HL-60 (cell line): ENCODE measurements at places on chromosomes 3 and 15.

- no peak for DNase-seq
Measured at GRCh38 chr3:14403619-14404155, 1.3 kb downstream of the SLC6A6 start.

DNA sequence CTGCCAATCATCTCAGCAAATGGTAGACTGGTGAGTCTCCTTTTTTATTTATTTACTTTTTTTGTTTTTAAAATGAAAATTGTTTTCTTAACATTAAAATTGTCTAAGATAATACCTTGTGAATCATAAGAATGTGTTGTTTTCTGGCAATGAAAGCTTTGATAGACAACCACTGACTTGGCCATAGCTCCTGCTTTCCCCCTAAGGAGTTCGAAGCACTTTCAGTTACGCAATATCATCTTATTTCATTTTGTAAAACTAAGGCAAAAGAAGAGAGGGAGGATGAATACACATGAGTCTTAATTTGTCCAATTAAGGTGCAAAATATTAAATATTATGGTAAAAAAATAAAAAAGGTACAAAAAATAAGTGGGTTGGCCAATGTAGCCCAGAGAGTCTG lies 74.8 kb upstream of the PLCL2 start:
- no peak for DNase-seq

DNA sequence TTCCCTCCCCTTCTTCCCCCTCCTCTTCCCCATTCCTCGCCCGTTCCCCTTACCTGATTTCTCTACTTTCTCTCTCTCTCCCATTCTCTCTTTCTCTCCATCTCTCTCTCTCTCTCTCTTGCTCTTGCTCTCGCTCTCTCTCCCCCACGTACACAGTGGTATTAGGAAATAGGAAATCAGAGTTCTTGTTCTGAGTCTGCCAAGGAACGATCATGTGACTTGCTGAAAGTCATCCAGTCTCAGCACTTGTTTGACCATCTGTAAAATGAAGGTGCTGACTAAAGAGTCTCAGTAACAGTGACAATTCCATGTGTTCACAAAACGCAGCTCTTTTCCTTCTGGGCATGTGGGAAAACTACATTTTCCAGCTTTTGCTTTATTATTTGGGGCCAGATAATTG lies 445.0 kb upstream of the TGFBR2 start:
- peak; percentile 3 for DNase-seq

DNA sequence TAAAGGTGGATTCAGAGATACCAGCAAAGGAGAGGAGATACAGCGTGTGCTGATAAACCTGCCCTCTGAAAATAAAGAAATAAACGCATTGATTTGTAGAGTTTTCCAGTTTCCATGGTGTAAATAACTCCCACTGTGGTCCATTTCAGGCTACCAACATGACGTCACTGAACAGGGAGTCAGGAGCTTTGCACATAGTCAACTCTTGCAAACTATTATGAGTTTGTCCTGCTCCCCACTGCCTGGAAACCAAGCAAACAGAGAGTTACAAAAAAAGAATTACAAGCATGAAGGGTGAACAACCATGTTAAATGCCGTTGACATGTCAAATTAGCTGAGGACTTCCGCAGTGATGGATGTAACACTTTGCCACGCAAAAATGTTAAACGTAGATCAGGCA lies 70.4 kb upstream of the GATA2 start:
- no peak for DNase-seq

DNA sequence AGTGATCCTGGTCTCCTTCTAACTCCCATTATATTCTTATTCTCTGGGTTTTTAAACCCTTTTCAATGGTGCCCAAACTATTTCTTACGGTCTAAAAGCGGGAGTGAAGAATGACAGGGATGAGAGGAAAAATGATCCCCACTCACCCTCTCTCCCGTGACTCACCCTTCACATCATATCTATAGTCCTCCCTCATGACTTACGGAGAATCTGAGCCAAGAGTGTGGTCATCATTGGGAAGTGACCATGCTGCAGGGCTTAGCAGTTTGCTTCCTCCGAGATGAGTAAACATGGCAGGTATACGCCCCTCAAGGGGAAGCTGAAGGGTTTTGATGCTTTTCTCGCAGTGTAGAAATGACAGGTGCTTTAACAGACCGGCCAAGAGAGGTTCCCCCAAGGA lies 274.0 kb downstream of the RYR3 start:
- no peak for DNase-seq

GRCh38 chr15:86959254-86959653 lies 879.6 kb downstream of the AGBL1 start:
- no peak for DNase-seq

DNA sequence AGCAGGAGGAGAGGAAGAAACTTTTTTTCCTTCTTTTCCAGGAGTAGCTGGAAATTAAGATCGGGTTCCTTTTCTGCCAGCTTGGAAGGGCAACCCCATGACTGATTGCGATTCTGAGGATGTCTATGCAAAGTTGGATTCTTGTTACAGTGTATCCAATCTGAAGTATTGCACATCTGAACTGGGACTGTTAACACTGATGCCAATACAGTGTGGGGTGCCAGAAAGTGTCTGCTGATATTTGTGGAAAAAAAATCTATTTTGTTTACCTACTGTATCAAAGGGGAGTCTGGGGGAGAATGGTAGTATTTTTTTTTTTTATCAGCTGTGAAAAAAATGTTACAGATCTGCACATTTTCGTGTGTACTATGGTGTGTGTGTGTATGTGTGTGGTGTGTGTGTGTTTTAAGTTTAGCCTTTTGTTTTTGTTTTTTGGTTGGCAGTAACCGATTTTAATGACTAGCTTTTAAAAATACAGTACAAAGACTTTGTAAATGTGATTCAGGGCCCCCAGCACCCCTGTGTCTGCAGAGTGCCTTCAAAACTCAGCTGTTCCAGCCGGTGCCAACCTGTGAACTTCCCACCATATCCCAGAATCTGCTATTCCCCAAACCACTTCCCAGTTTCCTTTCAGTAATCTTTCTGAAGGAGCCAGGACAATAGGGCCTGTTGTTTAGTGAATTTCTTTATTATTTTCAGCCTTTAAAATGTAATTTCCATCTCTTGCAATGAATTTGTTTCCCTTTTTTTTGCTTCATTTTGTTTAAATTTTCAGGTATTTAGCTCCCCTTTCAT lies 1.9 kb downstream of the RAP2B start:
- DNase-seq = no peak

- DNase-seq = no peak
Measured at GRCh38 chr3:107308716-107309115, 68.5 kb upstream of the CCDC54 start.

- DNase-seq = no peak
Measured at GRCh38 chr15:60413231-60413824, 15.5 kb upstream of the ANXA2 start.

DNA sequence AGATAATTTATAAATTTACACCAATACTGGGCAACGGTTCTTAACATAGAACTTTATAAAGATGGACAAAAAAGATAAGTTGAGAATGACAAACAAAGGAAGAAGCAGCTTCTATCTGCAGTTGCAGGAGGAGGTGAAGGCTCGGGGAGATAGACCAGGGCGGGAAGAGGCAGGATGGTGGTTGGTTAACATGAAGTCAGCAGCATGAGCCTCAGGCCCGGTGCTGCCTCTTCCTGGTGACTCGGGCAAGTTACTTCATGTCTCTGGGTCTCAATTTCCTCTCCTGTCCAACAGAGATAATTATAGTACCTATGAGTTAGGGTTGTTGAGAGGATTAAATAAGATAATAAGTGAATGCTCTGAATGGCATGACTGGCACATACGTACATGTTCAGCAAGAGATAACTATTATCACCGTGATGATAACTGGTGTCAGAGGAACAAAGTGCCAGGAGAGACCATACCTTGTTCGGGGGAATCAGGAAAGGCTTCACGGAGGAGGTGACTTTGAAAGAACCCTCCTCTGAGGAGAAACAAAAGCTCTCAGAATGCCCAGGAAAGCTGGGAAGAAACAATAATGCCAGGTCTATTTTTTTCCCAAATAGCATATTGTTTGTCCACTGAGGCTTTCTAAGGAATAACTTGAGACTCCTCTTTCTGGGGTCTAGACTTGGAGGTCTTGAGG lies 4.4 kb downstream of the PAK6 start:
- no peak for DNase-seq

DNA sequence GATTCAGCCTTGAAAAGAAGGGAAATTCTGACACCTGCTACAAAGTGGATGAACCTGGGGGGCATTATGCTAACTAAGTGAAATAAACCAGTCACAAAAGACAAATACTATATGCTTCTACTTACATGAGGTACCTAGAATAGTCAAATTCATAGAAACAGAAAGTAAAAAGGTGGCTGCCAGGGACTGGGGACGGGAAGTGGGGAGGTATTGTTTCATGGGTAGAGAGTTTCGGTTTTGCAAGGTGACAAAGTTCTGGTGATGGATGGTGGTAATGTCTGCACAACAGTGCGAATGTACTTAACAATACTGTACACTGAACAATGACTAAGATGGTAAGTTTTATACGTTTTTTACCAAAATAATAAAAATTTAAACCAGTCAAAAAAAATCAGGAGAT lies 4.8 kb downstream of the IDH2 start:
- no peak for DNase-seq

DNA sequence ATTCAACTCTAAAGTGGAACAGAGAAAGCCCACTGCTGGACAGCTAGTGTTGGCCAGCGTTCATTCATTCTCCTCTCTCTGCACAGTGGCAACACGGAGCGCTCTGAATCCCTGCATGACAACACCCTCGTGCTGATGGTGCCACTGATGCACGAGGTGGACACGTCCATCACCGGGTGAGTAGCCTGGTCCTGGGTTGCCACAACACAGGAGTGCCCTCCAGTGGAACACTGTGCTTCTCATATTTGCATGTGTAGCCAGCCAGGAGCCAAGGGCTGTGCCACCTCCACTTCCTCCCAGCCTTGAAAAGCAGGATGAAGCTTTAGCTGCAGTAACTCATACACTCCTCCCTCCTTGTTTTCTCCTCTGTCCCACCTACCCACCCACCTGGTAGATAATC lies 120.0 kb upstream of the CTDSPL start:
- DNase-seq = no peak

DNA sequence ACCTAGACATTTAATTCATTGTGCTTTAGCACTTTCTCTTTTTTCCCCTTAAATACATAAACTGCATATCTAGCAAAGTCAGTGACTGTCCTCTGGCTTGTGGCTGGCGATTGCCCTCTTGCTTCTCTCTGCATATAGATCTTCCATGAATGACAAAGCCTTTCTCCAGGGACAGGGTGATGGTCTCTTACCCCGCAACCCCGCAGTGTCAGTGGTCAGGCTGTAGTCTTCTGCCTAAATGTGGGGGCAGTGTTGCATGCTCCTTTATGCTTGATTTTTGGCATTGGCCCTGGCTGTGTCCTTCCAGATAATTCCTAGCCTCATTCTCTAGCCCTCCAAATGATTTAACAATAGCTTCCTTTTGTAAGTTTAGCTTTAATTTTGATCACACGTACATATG lies 407.8 kb downstream of the GABRB3 start:
- no peak for DNase-seq

DNA sequence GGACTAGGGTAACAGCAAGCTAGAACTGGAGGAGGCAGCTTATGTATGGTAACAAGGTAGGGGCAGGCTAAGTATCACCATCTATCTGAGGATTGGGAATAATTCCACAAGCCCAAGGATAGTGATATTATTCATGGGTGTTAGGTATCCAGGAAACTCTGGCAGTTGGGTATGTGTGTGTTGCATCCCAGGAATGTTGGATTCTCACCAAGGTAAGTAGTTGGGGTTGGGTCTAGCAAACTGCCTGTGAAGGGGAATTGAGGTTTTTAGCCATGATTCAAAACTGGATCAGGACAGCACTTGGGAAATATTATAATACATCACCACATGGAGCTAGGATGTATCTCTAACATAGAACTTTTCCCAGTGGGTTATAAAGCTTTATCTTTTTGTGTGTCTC lies 626.4 kb upstream of the GOLIM4 start:
- DNase-seq = no peak

DNA sequence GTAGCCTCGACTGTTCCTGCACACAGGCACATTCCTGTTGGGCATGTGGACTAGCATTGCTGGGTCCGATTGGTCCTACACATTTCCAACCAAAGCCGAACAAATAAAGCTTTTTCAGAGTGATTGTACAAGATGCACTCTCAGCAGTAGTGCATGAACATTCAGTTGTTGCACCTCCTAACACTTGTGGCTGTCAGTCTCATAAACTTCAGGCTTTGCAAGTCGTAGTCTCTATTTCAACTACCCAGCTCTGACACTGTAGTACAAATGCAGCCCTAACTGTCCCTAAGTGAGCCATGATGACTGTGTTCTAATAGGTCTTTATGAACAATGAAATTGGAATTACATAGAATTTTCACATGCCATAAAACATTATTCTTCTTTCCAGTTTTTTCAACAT lies 281.7 kb upstream of the ATP10A start:
- DNase-seq = no peak

DNA sequence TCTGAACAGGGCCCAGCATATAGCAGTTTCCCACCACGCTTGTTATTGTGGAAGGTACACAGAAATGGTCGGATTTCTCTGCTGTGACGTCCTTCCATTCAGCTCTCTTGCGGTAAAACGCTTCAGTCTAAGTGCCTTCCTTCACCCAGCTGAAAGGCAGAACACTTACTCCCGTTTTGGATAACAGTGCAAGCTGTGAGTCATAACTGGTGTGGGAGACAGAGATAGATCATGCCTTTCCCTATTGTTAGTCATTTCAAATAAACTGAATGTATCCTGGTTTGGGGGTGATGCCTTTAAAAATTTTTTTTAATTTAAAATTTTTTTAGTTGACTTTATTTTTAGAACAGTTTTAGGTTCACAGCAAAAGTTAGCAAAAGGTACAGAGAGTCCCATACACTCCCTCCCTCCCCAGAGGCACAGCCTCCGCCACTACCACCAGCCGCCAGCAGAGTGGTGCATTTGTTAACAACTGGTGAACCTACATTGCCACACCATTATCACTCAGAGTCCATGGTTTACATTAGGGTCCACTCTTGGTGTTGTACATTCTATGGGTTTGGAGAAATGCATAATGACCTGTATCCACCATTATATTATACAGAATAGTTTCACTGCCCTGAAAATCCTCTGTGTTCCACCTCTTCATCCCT lies 94.9 kb upstream of the NSMCE3 start:
- no peak for DNase-seq

DNA sequence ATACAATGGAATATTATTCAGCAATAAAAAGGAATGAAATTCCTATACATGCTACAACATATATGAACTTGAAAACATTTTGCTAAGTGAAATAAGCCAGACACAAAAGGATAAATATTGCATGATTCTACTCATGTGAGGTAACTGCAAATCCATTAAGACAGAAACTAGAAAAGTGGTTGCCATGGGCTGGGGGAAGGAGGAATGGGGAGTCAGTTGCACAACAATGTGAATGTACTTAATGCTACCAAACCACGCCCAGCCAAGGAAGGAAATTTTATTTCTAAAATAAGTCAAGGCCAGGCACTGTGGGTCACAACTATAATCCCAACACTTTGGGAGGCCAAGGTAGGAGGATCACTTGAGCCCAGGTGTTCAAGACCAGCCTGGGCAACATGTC lies 9.8 kb upstream of the GMPPB start:
- no peak for DNase-seq

GRCh38 chr15:98154863-98155262 lies 194.4 kb downstream of the ARRDC4 start:
- no peak for DNase-seq
